ENCODE measurements at places on chromosomes 3 and 15. TPM values are rescaled to one million over a fixed set of nuclear protein-coding genes. Genes with fewer than 3 reads are reported as not detected.

DNA sequence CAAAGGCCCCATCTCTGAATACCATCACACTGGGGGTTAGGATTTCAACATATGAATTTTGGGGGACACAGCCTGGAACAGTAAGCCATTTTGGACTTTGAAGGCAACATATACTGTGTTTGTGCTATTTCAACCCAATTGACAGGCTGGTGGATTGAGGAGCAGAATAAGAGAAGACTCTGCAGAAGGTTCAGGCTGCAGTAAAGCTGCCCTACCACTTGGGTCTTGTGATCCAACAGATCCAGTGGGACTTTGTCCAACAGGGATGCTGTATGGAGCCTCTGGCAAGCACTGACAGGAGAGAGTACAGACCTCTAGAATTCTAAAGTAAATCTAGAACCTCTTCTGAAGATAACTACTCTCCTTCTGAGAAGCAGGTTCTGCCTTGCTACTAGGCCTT lies 1.1 kb upstream of the BCL2L10 start:
- no peak for DNase-seq

DNA sequence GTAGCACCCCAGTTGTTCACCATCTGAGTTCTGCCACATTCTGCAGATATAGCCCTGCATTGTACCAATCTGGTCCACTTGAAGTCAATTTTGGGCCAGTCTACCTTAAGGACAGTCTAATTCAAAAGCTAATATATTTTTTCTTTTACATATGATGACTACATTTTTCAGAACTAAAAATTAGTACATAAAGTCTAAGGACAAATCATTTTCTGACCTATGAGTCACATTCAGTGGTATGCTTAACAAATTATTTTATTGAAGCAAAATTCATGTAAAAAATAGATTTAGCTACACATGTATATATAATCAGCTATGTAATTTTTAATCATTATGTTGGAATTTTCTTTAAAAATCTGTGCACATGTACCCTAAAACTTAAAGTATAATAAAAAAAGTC lies 52.1 kb upstream of the IL12A start:
- no peak for DNase-seq

DNA sequence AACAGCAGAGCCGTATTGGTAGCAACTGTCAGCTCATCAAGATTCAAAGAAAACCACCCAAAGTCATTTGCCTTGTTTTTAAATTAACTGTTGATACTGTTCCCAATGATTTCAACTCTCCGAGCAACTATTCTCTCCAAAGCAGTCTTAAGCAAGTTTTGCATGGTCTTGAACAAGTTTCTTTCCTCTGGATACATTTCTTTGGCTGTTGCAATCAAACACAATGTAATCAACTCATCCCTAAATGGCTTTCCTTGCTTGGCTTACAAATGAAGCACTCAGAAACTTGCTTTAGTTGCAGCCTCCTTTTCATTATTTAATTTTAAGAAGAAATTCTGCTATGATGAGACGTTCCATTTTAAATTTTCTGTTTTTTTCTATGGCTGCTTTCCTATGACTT lies 15.5 kb upstream of the MUC13 start:
- DNase-seq, result no peak

The CCR8 gene
- not detected for polyA plus RNA-seq

- no peak for DNase-seq
Observed at GRCh38 chr3:190618330-190619030, 104.6 kb downstream of the IL1RAP start.

The FAM43A gene
- polyA plus RNA-seq, result 22.9 TPM

GRCh38 chr3:166211451-166211850 lies 374.2 kb upstream of the BCHE start:
- DNase-seq, result peak; percentile 11

Measured in muscle of back (tissue), 13 donors.